Inflammatory macrophage (primary cell): ENCODE measurements at places on chromosomes 6 and 20.

- peak; percentile 86 for DNase-seq
Measured at GRCh38 chr20:41133709-41134361, 3.5 kb upstream of the PLCG1 start.

DNA sequence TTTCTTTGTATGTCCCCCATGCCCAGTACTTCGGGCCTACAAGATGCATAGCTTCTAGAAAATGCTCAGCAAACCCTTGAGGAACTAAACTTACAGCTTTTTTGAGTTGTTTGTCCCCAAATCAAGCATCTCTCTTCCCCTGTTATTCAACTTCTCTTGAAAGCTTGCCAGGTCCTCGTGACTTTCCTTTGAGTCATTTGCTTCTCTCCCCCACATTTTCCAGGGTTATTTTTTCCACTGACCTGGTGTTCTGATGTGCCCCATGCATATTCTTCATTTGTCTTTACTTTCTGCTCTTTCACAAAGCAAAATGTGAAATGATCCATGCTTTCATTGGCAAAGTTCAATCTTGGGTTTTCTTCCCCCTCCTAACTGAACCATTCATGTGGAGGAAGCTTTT, 204.8 kb downstream of the TFAP2A start:
- peak; percentile 48 for DNase-seq

GRCh38 chr20:50821257-50821921, 26.5 kb downstream of the BCAS4 start:
- no peak for DNase-seq

GRCh38 chr6:37314487-37315156, 39.2 kb upstream of the RNF8 start:
- peak; percentile 41 for DNase-seq

GRCh38 chr6:38138374-38138773, 318.8 kb downstream of the ZFAND3 start:
- no peak for DNase-seq

- DNase-seq: no peak
Measured at GRCh38 chr20:52200870-52201269, 9.3 kb upstream of the ZFP64 start.

DNA sequence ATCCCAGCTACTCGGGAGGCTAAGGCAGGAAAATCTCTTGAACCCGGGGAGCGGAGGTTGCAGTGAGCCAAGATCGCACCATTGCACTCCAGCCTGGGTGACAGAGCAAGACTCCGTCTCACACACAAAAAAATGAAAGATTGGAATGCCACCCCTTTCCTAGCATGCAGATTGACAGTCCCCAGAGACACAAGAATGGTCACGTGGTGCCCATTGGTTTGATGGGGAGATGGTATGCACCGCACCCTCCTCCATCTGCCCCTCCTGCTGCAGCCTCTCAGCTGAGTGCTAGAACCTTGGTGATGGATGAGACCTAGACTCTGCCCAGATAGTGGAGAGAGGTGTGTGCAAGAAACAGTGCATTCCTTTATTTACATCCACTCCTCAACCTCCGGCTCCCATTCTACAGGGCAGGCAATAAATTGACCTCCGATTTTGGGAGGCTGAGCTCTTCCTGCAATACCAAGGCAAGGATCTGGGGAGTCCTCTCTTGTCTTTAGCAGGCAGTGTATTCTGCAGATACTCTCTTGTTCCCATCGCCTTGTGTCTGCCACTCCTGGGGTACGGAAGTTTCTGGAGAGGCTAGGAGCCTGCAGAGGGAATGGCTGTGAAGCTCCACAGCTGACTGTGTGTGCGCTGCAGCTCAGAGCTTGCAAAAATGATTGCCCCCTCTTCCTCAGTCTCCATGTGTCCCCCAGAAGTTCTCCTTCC, 1.1 kb upstream of the RNF24 start:
- no peak for DNase-seq

GRCh38 chr6:162854228-162854627, 126.5 kb downstream of the PACRG start:
- DNase-seq: no peak

GRCh38 chr6:141874930-141875602, 257.7 kb upstream of the GJE1 start:
- DNase-seq: no peak

DNA sequence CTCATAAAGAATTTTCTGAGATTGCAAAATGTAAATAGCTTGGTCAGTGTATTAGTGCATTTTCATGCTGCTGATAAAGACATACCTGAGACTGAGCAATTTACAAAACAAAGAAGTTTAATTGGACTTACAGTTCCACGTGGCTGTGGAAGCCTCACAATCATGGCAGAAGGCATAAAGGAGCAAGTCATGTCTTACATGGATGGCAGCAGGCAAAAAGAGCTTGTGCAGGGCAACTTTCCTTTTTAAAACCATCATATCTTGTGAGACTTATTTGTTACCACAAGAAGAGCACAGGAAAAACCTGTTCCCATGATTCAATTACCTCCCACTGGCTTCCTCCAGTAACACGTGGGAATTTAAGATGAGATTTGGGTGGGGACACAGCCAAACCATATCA, 112.7 kb upstream of the HDDC2 start:
- no peak for DNase-seq

- no peak for DNase-seq
Measured at GRCh38 chr20:45485388-45485787, 15.8 kb downstream of the WFDC2 start.

- peak; percentile 70 for DNase-seq
Measured at GRCh38 chr6:20483887-20484497, 50.3 kb upstream of the CDKAL1 start.

DNA sequence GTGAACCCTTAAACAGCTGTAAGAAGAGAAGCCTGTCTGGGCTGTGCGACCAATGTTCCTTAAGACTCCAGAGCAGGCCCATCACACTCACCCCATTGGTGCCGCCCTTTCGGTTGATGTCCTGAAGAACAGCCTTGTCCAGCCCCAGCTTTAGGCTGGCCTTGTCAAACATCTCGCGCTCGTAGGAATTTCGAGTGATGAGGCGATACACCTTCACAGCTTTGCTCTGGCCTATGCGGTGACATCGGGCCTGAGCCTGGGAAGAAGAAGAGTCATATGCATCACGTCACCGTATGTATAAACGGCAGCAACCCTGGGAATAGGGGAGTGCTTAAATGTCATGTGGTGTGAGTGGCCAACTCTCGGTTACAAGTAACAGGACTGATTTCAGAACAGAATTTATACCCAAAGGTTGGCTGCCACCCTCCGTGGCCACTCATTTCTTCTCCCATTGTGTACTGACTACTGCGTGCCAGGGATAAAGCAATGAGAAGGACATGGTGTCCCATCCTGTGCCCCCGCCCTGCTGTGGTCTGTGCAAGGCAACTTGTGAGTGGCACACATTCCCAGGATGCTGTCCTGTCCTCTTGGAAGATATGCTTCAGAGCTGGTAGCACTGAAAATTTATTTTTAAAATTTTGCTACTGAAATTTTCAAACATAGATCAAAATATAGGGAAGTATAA, 90.7 kb upstream of the EMILIN3 start:
- DNase-seq: no peak

DNA sequence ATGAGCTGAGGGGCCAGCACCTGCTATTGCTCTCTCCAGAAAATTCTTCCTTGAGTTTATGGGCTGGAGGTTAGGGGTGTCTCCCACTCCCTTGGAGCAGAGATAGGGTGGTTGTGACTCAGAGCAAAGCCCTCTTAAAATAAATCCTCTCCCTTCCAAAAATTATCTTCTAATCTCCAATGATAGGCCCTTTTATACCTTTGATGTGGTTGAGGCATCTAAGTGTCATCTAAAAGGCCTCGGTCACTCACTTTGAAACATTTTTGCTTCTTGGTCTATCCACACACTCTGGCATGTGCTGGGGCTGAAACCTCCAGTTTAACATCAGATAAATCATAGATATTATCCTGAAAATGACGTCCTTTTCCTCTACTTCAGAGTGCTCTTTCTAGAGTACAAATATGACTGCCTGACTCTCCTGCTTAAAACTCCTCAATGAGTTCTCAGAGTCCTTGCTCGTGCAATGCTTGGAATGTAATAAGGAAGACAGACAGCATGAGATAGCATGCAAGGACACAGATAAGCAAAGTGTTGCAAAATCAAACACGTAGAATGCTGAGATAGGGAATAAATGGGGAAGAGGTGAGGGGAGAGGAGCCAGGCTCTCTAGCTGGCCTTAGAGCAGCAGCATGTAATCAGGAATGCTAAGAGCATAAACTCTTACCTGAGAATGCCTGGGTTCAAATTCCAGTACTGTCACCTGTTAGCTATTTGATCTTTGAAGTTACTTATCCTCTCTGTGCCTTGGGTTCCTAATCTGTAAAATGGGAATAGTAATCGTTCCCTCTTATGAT, 374.1 kb upstream of the CITED2 start:
- no peak for DNase-seq
